ENCODE measurements at places on chromosomes 3 and 15.

GRCh38 chr3:95721938-95722337, 1092.5 kb upstream of the EPHA6 start:
- no peak for DNase-seq

GRCh38 chr3:80612366-80612765, 844.6 kb upstream of the ROBO1 start:
- DNase-seq, result no peak

GRCh38 chr3:191792580-191792979, 331.6 kb downstream of the PYDC2 start:
- DNase-seq, result no peak

- no peak for DNase-seq
These were observed 35.8 kb upstream of the CCDC80 start for GRCh38 chr3:112676659-112677234.

- DNase-seq, result no peak
These were observed 16.9 kb downstream of the CEP19 start for GRCh38 chr3:196694941-196695848.

DNA sequence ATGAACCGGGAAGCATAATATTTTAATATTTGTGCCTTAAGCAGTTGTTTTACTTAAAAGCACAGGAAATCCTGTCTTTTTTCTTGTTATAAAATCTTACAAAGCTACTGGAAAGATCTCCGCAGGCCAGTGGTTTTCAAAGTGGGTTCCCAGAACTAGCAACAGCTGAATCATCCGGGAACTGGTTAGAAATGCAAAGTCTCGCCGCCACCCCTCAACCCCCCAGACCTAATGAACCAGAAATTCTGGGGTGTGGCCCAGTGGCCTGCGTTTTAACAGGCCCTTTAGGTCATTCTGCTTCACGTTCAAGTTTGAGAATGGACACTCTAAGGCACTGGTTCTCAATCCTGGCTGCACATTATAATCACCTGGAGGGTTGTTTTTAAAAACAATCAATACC, 74.7 kb downstream of the PDZRN3 start:
- no peak for DNase-seq

GRCh38 chr15:99153026-99153535, 48.2 kb downstream of the SYNM start:
- no peak for DNase-seq

GRCh38 chr3:123083383-123084124, 16.7 kb downstream of the PDIA5 start:
- no peak for DNase-seq

- DNase-seq, result no peak
These were observed 13.2 kb downstream of the USP13 start for GRCh38 chr3:179666030-179666429.

GRCh38 chr15:99965376-99965775, 232.1 kb upstream of the LYSMD4 start:
- DNase-seq, result peak; percentile 21

GRCh38 chr15:73996939-73997338, 2.4 kb downstream of the PML start:
- DNase-seq, result no peak

GRCh38 chr15:93071469-93071936, 17.5 kb downstream of the RGMA start:
- DNase-seq, result no peak

GRCh38 chr3:114442246-114442645, 148.4 kb downstream of the TIGIT start:
- DNase-seq, result no peak

GRCh38 chr3:172124271-172124670, 84.9 kb downstream of the FNDC3B start:
- no peak for DNase-seq

DNA sequence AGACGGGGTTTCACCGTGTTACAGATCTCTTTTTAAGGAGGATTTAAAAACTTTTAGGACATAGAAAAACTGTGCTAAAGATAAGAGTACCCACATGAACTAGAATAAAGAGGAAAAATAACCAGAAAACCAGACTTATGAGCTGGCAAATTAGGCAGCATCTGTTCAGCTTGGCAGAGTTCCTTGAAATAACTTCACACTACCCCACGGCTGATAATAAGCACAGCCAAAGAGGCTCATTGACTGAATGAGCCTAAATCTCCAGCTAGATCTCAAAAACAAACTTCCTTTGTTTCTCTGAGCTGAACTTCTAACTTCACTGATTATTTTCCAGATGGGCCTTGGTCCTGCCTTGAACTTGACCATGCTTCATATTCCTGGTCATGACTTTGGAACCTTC, 26.7 kb upstream of the PIK3R4 start:
- DNase-seq, result no peak

- DNase-seq, result peak; percentile 48
These were observed 61.1 kb upstream of the GPD1L start for GRCh38 chr3:32045091-32045915.

GRCh38 chr3:144055604-144056003, 84.0 kb downstream of the DIPK2A start:
- no peak for DNase-seq

- DNase-seq, result no peak
These were observed 13.8 kb upstream of the TBC1D23 start for GRCh38 chr3:100246999-100247398.

DNA sequence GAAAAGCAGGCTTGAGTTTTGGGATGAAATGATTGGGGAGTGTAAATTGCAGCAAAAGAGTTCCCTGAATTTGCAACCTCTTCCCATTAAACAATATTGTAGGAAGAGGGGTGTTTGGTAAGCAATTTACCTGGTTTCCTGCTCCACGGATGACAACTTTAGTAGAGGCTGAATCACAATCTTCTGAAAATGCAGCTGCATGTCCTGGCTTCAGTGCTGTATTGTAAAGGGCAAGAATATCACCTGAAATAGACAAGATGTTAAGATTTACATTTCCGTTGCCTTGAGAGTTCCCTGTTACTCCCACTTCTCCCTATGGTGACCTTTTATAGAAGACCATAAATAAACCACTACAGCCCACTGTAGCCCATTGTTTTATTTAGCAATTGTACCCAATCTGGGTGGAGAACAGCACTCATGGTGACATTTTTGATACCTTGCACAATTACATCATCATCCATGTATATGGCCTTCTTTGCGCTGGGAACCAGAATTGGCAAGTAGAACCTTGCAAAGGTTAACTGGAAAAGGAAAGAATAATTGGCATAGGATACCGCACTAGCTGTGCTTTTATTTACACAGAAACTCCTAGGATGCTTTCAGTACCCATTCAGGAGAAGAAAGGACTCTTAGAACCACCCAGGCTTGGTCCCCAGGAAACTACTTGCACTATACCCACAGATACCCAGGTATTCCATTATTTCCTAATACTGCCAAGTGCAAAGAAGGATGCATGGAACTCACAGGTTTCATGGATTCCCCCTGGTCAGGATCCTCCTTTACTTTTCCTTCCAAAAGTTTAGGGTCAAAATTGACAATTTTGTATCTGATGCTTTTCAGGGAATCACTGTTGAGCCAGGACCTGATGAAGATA, 9.6 kb downstream of the GLT8D1 start:
- no peak for DNase-seq

GRCh38 chr15:62517541-62517940, 352.5 kb upstream of the C2CD4B start:
- no peak for DNase-seq

GRCh38 chr3:172177803-172178316, 138.5 kb downstream of the FNDC3B start:
- DNase-seq, result no peak

- no peak for DNase-seq
These were observed 65.4 kb downstream of the FBN1 start for GRCh38 chr15:48579945-48580671.

DNA sequence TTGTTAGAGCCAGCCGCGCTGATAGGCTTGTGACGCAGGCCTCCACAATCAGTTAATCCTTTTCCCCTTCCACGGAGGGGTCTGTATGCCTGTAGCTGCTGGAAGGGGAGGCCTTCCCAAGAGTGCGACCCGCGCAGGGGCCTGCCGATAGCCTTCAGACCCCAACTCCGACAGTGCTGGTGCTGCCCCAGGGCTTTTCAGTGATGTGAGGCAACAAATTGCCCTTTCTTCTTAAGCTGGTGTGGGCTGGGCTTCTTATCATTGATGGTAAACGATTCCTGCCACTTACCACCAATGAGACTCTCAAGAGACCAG, 143.4 kb downstream of the CHSY1 start:
- DNase-seq, result no peak

GRCh38 chr3:108642526-108642925, 53.0 kb downstream of the DZIP3 start:
- DNase-seq, result no peak

- no peak for DNase-seq
These were observed 112.5 kb upstream of the TGFBR2 start for GRCh38 chr3:30493911-30494311.

DNA sequence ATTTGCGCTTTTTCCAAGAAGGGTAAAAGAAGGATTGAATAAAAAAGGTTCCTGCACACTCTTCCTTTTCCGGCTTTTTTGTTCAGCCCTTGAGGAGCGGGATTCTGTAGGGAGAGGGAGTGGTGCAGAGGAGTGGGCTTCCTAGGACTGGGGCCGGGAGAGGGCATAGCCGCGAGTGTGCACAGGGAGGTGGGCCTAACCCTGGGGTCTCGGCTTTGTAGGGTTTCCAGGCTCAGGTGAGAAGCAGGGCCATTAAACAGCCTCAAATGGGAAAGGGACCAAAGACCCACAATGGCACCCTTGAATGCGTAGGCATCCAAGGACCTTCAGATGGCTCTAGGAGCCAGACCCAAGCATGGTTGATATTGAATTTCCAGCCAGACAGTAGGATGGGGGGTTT, 35.4 kb upstream of the RAB6B start:
- no peak for DNase-seq

GRCh38 chr3:7439101-7439680, 578.3 kb downstream of the GRM7 start:
- no peak for DNase-seq

- DNase-seq, result no peak
These were observed 253.7 kb upstream of the RASGRP1 start for GRCh38 chr15:38818157-38818790.

DNA sequence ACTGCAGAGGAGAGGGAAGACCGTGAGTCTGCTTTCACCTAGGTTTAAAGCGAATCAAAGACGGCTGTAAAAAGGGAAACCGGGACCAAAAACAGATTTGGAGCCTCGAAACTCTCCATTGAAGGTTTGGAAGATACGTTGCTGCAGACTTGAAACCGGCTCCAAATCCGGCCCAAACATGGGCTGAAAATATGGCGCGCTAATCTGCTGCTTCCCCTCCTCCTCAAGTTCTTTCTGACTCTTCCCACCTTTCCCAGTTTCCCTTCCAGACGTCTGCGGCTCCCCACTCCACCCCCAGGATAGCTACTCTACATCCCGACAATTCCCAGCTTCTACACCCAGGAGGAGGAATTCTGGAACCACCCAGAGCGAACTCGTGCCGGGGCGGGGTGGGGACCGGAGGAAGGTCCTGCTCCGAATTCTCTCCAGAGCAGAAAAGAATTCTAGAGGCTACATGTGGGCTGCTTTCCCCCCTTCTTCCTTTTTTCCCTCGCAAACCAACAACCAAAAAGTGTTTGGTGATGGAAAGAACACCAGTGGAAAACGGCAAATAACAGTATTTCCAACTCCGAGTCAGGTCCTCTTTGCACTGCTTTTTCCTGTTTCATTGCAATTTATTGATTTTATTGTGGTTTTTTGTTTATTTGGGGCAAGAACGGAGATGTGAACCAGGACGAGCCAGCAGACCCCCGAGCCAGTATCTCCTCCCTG, 8.5 kb downstream of the EOMES start:
- DNase-seq, result no peak

DNA sequence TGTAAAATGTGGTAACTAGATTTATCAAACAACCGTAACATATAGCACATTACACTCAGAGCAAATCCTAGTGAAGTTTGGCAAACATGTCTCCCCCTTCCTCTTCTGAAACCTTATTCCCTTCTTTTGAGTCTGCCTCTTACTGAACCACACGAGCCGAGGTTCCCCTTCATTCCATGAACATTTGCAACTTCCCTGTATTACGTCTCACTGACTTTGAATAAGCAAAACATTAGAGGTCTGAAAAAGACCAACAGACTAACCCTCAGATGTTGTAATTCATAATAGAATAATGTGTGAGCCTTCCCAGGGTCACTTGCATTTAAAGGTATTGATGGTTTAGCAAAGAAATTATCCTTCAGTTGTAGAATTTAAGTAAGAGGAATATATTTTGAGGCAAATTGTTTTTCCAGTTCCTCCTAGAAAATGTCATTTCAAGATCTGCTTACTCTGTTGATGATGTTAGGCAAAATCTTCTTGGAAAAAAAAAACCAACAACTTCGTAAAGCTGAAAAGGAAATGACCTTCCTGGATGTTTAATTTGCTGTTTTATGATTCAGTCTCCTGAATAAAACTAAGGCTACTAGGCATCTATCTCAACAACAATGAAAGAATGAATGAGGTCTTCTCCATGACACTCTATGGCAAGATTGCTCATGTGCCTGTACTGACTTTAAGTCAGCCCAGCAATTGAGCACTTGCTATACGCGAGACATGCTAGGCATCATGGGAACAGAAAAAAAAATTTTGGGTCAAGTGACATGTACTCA, 296.9 kb upstream of the NECTIN3 start:
- no peak for DNase-seq

GRCh38 chr15:71577071-71577470, 233.3 kb upstream of the NR2E3 start:
- no peak for DNase-seq

DNA sequence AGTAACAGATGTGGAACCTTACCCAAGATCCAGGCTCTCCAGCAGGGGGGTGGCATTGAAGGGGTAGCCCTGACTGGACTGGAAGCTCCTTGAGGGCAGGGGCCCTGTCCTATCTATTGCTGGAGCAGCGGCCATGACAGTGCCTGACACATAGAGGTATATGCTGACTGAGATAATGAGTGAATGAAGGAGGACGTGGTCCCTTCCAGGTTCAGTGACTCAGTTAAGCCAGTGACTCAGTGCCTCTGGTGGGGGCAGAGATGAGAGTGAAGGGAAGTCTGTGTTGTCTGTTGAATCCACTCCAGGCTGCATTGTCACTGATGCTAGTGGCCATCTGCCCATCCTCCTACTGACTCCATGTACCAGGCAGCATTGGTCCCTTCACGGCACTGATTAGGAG, 13.0 kb upstream of the CTXND1 start:
- DNase-seq, result no peak

GRCh38 chr3:83873550-83873949, 1085.2 kb upstream of the CADM2 start:
- no peak for DNase-seq

DNA sequence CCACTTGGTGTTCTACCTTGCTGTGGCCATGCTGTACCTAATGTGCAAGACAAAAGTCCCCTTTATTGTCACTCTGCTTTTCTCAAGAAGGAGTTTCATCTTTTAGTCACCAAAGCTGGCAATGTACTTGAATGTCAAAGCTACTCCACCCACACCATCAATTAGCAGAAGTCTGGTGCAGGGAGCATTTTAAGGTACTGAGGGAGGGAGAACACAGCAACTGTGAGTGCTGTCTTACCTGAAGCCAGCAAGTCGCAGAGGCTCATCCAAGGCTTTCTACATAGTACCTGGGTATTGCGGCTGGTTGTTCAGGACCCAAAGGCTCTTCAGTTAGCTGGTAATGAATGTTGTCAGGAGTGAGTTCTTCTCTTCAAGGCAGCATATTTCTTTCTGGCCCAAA, 820.4 kb downstream of the OTOL1 start:
- no peak for DNase-seq

Data from right forelimb (tissue), 1 donor.